Activated T-helper 1 cell treated with anti-CD3 and anti-CD28 coated beads, Interleukin-2, amount 50 U/mL, for 16 hours (primary cell): ENCODE measurements at places on chromosomes 16 and 17.

GRCh38 chr16:29198731-29199521 lies 207.6 kb downstream of the NPIPB11 start:
- DNase-seq: no peak

DNA sequence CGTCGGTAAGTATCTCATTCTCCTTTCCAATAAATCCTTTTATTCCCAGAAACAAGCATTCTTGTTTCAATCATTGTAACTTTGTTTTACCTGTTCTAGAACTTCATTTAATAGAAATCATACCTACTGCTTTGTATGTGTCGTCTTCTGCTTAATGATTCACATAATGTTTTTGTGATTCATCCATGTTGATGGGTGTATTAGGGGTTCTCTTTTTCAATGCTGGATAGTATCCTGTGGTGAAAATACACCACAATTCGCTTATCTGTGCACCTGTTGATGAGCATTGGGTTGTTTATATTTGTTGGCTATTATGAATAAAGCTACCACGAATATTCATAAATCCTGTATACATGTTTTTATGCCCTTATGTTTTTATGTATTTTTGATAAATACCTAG lies 703.2 kb downstream of the MAF start:
- no peak for DNase-seq

- DNase-seq: no peak
Measured at GRCh38 chr16:77610496-77610895, 111.8 kb upstream of the NUDT7 start.

DNA sequence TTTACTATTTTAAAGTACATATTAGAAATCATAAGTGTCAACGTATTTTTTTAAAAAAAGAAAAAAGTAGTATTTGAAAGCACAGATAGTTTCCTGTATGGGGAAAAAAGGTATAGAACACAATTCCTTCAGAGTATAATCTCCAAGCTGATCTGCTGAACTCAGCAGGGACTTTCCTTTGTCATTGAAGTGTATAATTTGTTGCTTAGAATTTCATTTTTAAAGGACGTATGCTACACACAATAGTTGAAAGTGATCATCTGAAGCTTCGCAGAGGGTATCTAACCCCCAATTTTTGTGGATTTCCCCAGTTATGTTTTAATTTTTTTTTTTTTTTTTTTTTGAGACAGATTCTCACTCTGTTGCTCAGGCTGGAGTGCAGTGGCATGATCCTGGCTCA lies 20.2 kb upstream of the MAPT start:
- DNase-seq: no peak

DNA sequence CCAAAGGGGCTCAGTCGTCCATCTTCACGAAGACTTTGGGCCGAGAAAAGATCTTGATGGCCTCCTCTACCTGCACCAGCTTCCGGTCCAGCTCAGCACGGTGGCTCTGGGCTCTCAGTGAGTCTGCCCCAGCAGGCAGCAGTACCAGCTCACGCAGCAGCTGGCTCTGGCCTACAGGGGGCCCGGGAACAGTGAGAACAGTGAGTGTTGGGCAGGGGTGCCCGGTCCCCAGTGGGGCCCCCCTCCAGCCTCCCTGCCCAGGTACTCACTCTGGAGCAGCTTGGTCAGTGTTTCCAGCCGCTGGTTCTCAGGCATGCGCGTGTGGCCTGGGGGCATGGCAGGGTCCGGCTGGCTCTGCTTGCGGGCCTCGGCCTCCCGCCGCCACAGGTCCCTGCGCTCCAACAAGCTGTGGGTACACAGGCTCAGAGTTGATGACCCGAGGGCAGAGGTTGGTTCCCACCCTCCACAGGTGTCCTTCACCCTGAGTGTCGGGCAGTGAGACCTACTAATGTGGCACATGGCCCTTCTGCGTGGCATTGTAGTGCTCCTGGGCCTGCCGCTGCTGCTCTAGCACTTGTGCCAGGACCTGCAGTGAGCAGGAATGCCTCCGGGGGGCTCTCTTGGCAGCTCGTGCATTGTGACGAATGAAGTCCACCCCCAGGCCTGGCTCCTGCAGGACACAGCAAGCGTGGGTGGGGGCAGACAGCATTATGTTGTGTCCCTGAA lies 2.6 kb downstream of the PARD6A start:
- DNase-seq: no peak

DNA sequence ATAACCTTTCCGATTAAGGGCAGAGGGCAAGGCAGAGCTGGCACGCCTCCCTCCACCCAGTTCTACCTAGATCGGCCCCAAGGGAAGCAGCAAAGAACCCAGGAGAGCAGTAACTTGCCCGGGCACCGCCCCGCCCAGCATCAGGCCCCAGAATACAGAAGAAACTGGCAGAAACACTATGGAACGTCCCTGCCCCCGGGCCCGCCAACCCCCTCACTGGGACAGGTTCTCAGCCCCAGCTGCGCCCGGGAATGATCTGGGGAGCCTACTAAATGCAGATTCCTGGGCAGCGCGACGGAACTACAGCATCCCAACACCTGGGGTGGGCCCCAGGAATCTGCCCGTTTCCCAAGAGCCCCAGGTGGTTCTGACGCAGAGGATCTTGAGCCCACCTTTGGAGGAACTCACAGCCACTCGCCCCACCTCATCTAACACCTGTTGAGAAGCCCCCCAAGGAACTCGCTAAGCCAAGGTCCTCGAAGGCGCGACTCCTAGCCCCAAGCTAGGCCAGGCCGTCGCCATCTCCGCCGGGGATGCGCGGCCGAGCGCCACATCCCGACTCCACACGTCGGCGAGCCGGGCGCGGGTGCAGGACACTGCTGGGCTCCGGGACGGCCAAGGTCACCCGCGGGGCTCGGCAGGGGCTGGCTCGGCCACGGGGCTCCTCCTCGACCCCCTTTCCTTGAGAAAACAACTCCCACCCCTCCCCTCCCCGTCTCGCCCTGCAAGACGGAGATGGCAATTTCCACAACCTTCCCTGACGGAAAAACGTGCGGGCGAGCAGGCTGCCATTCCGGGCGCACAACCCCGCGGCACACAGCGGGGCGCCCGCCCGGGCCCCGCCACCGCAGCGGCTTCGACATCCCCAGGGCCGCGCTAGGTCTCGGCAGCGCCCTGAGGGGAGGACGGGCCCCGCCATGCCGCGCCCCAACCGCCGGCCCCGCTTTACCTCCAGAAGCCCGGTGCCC lies 913 bp downstream of the CDIP1 start:
- DNase-seq: no peak

DNA sequence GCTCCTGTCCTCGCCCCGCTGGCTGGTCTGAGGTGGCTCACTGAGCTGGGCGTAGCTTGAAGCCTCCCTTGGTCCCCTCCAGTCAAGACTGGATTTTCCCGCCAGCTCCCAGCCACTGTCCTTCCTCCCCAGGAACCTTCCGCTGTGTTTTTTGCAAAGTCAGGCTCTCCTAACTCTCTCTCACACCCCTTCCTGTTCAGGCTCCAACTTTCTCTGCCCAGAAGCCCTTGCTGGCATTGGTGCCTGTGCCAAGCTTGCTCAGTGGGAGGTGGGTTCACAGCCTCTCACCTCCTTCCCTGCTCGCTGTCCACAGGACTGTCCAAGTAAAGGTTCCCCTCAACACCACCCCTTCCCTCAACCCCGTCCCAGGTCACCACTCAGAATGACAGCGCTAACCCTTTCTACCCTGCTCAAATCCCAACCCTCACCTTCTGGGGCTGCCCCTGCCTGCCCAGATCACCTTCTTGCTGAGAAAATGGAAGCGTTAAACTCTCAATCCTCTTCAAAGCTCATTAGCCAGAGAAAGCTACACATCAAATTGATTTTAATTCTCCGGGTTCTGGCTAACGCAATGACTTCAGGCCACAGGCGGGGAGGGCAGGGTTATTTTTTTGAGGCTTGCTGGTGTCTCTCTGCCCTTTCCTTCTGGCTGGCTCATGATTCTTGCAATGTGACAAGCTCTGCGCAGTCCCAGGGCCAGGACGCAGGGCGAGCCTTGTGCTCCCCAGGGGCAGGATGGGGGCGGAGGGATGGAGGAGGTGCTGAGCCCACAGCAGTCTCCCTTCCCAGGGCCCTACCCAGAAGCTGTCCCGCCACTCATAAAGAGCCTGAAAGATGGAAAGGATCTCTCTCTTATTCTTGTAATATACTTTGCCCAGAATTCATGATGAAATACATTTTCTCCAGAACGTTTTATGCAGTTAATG lies 357.2 kb upstream of the TNRC6C start:
- no peak for DNase-seq

DNA sequence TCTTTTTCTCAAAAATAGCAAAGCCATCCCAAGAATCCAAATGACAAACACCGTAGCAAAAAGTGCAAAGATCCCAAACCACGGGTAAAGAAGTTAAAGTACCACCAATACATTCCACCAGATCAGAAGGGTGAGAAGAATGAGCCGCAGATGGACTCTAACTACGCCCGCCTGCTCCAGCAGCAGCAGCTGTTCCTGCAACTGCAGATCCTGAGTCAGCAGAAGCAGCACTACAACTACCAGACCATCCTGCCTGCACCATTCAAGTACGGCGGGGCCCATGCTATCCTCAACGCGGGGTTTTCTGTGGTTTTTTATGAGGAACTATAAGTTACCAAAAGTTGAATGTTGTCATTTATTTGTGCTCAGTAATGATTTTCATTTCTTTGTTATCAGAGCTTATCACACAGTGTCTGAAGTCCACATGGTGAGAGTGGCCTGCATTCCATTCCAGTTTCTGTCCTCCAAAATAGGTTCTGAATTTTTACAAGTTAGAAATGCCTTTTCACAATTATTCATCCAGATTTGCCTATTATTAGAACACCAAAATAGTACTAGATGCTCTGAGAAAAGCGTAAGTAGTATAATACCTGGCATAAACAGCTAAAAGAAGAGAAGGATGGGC lies 169.2 kb downstream of the MRTFB start:
- DNase-seq: no peak

GRCh38 chr17:7592422-7593021 lies 2.6 kb upstream of the SOX15 start:
- no peak for DNase-seq

DNA sequence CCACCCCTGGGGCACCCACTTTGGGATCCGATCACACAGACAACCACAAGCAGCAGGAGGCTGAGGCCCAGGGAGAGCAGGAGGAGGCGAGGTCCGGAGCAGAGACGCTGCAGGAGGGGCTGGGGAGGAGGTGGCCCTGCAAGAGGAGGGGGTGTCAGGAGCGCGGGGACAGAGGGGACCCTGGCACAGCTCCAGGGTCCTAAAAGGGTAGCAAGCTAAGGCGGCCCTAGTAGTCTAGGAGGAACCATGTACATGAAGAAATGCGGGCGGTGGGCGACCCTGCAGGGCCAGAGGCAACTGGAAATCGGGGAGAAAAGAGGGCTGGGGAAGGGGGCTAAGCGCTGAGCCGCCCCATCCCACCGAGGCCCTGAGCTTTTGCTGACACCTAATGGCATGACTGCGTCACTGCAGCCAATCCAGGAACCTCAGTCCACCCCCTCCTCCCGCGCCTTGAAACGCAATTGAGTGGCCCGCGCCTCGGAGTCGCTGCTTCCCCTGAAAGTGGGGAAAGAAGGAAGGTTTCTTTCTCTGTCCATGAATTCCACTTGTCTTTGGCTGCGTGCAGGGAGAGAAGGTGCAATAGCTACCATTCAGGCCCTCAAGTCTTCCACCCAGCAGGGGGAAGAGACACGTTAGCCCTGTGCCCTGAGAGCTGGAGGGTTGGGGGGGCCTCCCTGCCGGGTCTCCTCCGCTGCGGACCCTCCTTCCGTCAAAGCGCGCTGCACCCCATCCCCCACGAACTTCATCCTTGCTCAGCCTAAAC lies 1.8 kb downstream of the ASGR1 start:
- peak; percentile 39 for DNase-seq

GRCh38 chr16:69367980-69368379 lies 16.4 kb upstream of the TMED6 start:
- DNase-seq: no peak

DNA sequence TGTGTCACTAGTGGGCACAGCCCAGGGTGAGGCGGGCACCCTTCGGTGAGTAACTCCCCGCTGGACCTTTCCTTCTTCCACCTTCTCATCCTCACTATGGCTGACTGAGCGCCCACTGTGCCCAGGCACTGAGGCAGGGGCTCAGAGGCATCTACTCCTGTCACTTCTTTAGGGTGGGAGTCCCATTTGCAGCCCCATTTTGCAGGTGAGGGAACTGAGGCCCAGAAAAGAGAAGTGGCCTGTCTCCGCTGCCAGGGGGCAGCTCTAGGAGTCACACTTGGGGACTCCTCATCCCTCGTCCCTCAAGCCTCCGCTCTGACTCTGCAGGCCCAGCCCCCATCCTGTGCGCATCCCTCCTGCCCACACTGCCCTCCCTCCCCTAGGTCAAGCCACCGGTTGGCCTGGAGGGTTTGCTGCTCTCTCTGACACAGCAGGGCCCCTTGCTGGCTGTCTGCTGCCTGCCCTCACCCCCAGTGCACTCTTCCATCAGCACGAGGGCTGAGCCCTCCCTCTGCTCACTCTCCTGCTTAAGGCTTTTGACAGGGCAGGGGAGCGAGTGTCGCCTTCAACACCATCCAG lies 62.4 kb downstream of the CNGB1 start:
- no peak for DNase-seq
